ENCODE measurements at places on chromosomes 7 and 10. TPM values are rescaled to one million over a fixed set of nuclear protein-coding genes. Genes with fewer than 3 reads are reported as not detected.

- H3K4me1 ChIP-seq = no peaks in the 10 kb centered on the region
- H3K27me3 ChIP-seq = peaks cover 23% of the 10 kb centered on the region
- H3K27ac ChIP-seq = no peak overlapping the region
- no peak for DNase-seq
These were observed 7.8 kb downstream of the CRHR2 start for GRCh38 chr7:30674420-30674819.

DNA sequence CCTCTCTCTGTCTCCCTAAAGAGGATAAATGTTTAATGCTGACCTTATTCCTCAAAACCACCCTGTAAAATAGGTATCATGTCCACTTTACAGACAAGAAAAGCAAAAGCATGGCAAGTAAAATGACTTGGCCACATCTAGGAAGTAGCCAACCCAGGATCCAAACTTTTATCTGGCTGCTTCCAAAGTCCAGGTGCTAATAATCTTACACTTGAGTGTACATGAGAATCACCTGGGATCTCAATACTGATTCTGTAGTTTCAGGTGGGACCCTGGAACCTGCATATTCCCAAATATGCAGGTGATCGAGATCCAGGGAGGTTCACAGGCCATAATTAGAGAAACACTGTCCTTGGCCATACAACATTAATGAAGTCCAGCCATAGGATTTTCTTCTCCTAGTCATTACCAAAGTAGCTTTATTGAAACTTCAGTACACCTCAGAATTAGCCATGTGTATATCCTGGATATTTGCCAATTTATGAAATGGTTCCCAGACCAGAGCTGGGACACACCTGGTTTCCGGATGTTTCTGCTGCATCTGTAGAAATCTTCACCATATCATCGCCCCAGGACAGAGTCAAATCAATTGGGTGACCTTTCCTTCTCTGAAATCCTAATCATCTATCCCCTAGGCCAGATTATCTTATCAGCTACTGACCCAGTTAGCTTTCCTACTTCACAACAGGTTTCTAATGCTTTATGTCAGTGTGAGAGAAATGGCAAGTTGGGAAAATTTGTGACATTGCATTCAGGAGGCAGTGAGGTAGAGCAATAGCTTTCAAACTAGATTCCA, 119.1 kb upstream of the KMT2E start:
- H3K27me3 ChIP-seq = no peaks in the 10 kb centered on the region
- H3K4me1 ChIP-seq = no peaks in the 10 kb centered on the region
- H3K4me3 ChIP-seq = no peak overlapping the region
- DNase-seq = no peak
- H3K27ac ChIP-seq = no peak overlapping the region

GRCh38 chr10:15858861-15859281, 1.4 kb downstream of the MINDY3 start:
- H3K4me1 ChIP-seq = peaks cover 44% of the 10 kb centered on the region
- H3K27ac ChIP-seq = no peak overlapping the region
- H3K27me3 ChIP-seq = no peaks in the 10 kb centered on the region
- H3K4me3 ChIP-seq = peak overlapping the region; percentile 75

GRCh38 chr10:127576740-127577161, 27.6 kb downstream of the NPS start:
- no peak overlapping the region for H3K27ac ChIP-seq
- no peaks in the 10 kb centered on the region for H3K27me3 ChIP-seq
- H3K36me3 ChIP-seq = no peaks in the 10 kb centered on the region
- no peak overlapping the region for H3K4me3 ChIP-seq

DNA sequence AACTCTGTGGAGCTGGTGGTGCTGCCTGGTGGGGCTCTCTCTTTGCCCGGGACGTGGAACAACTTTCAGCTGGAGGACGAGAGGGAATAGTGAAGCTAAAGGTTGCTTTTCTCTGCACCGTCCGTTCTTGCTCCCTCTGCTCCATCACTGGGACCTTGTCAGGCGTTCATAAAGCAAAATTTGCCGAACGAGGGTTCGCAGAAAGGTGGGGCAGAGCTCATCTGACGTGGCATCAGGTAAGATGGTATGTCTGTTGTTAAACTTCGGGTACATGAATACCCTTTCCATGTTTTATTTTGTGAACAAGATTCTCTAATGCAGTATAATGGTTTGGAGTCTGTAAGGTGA, 416 bp downstream of the BBS9 start:
- no peaks in the 10 kb centered on the region for H3K36me3 ChIP-seq
- H3K27me3 ChIP-seq = no peaks in the 10 kb centered on the region
- H3K4me3 ChIP-seq = peak overlapping the region; percentile 58
- peak overlapping the region; percentile 90 for H3K27ac ChIP-seq

DNA sequence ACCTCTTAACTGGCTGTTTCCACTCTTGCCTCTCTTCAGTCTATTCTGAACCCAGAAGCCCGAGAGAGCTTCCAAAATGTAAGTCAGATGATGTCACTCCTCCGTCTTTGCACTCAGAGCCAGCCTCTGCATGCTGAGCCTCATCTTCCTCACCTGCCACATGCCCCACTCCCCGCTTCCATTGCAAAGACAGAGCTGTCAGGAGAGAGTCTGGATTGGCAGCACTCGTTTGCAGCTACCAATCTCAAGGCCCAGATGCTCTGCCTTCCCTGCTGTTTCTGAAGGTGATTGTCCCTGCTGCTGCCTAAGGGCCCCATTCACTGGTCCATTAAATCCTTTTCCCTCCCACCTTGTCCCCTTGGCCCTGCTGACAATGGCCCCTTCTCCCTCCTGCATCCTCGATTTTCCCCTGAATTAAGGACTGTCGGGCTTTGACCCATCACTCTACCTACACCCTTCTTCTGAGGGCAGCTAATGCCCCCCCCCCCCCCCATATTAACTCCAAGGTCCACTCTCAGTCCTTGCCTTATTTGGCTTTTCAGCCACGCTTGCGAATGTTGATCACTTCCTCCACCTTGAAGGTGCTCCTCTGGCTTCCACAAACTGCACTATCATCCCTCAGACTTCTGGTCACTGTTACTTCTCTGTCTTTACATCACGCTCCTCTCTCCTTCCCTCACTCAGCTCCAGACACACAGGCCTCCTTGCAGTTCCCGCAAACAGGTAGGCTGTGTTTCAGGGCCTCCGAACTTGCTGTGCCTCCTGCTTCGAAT, 98.5 kb downstream of the CHN2 start:
- DNase-seq = no peak
- H3K4me3 ChIP-seq = no peak overlapping the region
- H3K27me3 ChIP-seq = no peaks in the 10 kb centered on the region
- no peaks in the 10 kb centered on the region for H3K36me3 ChIP-seq
- no peaks in the 10 kb centered on the region for H3K4me1 ChIP-seq
- H3K27ac ChIP-seq = no peak overlapping the region

FOXI2 gene
- 0.20 TPM for total RNA-seq

DNA sequence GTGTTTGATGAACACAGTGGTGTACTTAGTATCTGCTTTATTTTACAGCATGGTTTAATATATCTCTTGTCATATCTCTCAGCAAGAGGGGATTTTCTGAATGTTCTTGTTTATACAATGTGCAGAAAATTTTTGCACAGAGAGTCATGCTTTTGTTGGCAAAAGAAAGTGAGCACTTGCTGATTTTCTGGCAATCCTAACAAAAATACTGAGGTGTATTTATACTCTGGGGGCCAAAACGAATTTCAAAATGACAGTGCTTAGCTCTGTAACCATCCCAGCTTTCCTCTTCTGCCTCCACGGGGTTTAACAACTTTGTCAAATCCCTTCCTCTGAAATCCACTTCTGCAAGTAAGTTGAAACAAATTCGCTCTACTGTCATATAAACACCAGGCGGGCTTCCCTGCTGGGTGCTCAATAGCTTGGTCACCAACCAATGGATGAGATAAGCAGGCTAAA, 169.2 kb downstream of the NOC3L start:
- no peak overlapping the region for H3K4me3 ChIP-seq
- H3K27ac ChIP-seq = no peak overlapping the region
- H3K4me1 ChIP-seq = no peaks in the 10 kb centered on the region
- no peaks in the 10 kb centered on the region for H3K36me3 ChIP-seq

DNA sequence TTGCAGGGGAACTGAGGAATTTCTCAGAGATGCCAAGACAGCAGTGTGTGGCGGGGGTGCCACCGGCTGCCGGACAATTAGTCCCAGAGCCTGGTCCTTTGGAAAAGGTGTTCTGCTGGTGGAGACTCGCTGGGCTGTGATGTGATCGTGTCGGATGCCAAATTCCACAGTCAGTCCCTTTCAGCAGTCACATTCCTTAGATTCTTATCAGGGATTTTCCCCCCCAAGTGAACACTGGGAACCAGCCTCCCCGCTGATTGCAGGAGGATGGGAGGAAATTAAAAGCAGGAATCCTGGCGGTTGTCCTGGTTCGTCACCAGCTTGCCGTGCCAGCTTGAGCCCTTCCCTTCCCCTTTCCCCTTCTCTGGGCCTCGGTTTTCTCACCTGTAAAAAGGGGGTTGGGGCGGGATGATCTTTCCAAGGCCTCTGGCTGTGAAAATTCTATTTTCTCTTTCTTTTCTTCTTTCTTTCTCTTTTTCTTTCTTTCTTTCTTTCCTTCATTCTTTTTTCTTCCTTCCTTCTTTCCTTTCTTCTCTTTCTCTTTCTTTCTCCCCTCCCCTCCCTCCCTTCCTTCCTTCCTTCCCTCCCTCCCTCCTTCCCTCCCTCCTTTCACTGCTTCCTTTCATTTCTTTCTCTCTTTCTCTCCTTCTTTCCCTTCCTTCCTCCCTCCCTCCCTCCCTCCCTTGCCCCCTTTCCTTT, 39.6 kb downstream of the COL26A1 start:
- DNase-seq = no peak
- no peaks in the 10 kb centered on the region for H3K27me3 ChIP-seq
- no peak overlapping the region for H3K4me3 ChIP-seq
- no peaks in the 10 kb centered on the region for H3K4me1 ChIP-seq
- no peaks in the 10 kb centered on the region for H3K36me3 ChIP-seq

DNA sequence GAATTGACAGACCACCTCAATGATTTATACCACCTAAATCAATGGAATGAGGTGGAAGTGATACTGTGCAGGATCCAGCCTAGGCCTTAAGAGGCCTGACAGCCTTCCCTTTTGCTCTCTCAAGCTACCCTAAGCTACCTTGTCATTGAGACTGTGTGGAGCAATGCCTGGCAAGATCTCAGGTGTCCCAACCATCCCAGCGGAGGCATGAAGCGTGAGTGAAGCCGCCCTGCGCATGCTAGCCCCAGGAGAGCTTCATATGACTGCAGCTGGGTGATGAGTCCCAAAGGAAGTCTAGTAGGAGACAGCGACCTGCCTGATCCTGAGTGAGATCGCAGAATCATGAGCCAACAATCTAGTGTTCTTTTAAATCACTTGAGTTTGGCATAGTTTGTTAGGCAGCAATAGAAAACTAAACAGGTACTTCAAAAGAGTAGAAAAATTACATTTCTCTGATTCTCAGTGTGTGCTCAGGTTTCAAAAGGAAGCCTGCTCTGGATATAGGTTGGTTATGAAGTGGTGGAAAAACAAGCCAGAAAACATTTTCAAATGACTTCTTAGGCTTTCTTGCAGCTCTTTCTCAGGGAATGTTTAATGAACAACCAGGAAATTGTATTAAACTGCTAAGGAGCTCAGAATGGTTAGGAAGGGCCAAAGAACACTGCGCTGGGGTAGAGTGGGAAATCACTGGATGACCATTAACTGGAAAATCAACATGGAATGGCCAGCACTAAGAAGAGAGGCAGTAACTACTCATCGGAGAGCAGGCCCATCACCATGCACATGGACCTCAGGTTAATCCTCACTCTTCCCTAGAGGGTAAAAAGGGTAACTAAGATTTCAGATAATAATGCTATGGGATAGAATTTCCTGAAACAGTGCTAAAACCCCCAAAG, 535.2 kb downstream of the PHTF2 start:
- no peaks in the 10 kb centered on the region for H3K4me1 ChIP-seq
- DNase-seq = no peak
- no peak overlapping the region for H3K27ac ChIP-seq
- H3K4me3 ChIP-seq = no peak overlapping the region
- H3K27me3 ChIP-seq = no peaks in the 10 kb centered on the region
- H3K36me3 ChIP-seq = no peaks in the 10 kb centered on the region

DNA sequence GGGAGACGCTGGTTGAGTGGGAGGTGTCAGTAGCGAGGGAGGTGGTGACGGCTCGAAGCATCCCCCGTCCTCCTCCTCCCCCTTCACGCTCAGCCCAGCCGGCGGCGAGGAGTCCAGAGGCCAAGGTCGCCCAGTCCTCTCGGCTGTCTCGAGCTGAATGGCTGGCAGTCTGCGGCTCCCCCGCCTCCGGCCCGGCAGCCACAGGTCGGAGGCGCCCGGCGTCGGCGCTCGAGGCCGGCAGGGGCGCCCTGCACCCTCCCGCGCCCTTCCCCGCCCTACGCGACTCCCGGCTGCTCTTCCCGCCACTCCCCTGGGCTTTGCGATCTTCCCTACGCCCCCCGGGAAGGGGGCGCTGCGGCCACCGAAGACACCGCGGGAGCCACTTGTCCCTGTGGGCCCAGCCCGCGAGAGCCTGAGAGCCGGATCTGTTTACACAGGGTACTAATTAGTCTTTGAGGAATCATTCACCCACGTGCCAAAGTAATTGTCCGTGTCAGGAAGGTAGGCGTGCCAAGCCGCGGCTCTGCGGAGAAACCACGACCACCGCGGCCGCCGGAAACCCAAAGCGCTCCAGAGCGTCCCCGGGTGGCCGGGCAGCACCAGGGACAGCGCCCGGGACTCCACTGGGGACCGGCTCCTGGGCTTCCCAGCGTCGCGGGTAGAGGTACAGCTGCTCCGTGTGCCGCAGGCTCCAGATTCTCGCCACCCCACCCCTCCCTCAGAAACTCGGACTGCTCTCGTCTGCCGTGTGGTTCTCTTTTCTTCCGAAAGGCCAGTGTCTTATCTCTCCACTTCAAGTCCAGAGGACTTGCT, at the start of gene NXPH1:
Gene NXPH1, plus strand, starts transcription at position 133 of the 813 bp plus-strand sequence.
- DNase-seq = peak; percentile 61
- no peaks in the 10 kb centered on the region for H3K36me3 ChIP-seq
- H3K4me1 ChIP-seq = peaks cover 17% of the 10 kb centered on the region
- H3K27ac ChIP-seq = no peak within 1 kb of the TSS
- H3K4me3 ChIP-seq = no peak within 1 kb of the TSS

MYL10 gene
- total RNA-seq = not detected

DRGX gene
- not detected for total RNA-seq

OR13A1 gene
- 0.56 TPM for total RNA-seq

GRCh38 chr10:17212802-17213221, 11.3 kb upstream of the TRDMT1 start:
- peak overlapping the region; percentile 20 for H3K27ac ChIP-seq
- no peaks in the 10 kb centered on the region for H3K27me3 ChIP-seq
- DNase-seq = no peak
- peaks cover 4% of the 10 kb centered on the region for H3K4me1 ChIP-seq

DNA sequence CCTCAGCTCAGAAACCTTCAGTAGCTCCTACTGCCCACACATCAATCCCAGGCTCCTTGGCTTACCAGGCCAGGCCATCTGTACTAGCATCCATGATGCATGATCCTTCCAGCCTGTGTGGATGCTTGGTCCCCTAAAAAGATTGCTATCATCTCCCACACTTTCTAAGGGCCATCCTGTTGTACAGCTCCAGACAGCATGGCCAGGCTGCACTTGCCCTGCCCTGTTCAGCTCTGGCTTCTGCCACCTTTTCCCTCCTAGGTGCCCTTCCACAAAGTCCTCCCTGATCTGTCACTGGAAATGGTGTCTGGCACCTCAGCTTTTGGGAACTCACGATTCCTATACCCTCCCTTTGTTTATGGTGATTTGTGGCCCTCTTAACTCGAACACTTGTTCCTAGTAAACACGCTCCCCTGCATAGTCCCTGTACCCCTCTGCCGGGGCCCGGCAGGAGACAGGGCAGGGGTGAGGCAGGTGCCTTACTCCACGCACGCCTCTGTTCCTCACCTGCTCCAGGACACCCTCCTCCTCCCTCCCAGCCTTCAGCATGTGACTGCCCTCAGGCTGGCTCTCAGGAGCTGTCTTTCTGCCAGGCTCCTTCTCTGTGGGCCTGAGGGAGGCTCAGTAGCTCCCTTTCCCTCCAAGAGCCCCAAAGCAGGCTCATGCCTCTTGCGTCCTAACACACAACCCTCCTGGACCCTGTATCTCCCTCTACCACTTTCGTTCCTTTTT, 71.8 kb downstream of the CDH23 start:
- H3K36me3 ChIP-seq = no peaks in the 10 kb centered on the region
- no peak overlapping the region for H3K27ac ChIP-seq
- no peak for DNase-seq
- no peaks in the 10 kb centered on the region for H3K4me1 ChIP-seq

CTAGE6 gene
- not detected for total RNA-seq

Measured in spleen (tissue), 13 donors.